Amniotic epithelial cell (primary cell): ENCODE measurements at places on chromosomes 11 and 22.
A peak's percentile ranks its signal among the peaks of the same experiment; 100 is the strongest.

- DNase-seq = peak; percentile 25
Measured at GRCh38 chr11:102241026-102241425, 76.3 kb upstream of the BIRC3 start.

DNA sequence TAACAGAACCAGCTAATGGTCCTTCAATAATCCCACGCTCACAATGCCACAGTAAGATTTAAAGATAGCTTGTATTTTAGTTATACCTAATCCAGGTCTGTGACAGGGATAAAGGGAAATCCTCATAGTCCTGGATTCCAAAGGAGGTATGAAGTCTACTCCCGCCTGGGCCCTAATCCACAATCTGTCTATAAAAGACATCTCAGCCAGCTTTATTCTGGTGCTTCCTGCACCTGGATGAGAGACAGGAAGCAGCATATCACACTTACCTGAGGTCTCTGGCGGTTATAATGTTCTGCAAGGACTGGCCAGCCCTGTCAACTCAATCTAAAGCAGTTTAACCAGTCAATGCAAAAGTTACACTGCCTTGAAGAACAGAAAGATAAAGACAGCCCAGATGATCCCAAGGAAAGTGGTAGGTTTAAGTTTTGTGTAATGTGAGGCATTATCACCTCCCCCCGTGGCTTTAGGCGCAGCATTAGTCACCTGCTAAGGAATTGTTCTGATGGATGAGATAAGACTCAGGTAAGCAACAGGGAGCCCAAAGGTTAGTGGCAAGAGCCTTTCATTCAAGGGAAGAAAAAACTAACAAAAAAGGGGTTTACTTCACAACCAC lies 57.6 kb downstream of the PLEKHA7 start:
- DNase-seq = no peak

DNA sequence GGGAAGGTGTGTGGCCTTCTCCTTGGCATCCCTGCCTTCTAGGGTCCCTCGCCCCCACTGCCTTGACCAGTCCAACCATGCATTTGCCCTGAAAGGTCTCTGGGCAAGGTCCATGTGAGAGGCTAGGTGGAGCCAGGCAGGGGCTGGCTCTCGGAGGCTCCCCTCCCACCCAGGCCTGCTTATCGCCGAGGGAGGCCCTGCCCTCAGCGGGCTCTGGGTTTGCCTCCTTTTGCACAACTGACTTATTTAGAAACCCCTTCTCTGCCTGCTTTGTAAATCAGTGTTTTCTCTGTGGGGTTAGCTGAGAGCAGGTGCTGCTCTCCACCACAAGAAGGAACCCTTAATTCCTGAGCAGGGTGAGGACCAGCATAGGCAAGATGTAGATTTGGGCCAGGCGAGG lies 47.7 kb downstream of the CD82 start:
- DNase-seq = no peak

DNA sequence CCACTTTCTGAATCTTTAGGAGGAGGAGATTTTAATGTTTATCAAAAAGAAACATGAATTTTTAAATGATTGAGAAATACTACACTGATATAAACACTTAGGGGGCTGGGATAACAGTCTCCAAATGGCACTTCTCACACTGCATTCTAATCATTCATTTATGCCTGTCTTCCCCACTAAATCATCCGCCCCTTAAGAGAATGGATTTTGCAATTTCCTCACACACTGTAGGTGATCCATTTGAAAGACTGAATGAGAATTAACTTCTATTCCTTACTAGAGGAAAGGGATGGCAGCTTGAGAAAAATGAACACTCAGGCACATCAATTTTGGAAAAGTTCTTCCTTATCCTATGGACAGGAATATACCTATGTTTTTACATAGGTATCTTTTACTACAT lies 7.6 kb upstream of the POU2AF2 start:
- DNase-seq = no peak

DNA sequence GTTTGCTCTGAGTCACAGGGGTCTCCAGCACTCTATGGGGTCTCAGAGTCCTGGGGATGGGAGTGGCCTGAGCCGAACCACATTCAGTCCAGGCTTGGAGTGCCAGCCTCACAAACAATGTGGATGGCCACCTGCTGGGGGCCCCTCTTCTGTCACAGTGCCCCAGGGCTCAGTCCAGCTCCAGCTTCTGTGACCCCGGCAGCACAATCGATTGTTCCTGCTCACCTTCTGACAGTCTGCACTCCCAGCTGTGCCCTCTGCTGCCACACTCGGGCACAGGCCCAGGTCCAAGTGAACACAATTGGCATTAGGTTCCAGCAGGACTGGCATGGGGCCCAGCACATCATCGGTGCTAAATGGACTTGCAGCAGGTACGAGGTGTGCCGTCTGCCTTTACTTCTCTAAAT lies 84.8 kb downstream of the TP53I11 start:
- DNase-seq = no peak

DNA sequence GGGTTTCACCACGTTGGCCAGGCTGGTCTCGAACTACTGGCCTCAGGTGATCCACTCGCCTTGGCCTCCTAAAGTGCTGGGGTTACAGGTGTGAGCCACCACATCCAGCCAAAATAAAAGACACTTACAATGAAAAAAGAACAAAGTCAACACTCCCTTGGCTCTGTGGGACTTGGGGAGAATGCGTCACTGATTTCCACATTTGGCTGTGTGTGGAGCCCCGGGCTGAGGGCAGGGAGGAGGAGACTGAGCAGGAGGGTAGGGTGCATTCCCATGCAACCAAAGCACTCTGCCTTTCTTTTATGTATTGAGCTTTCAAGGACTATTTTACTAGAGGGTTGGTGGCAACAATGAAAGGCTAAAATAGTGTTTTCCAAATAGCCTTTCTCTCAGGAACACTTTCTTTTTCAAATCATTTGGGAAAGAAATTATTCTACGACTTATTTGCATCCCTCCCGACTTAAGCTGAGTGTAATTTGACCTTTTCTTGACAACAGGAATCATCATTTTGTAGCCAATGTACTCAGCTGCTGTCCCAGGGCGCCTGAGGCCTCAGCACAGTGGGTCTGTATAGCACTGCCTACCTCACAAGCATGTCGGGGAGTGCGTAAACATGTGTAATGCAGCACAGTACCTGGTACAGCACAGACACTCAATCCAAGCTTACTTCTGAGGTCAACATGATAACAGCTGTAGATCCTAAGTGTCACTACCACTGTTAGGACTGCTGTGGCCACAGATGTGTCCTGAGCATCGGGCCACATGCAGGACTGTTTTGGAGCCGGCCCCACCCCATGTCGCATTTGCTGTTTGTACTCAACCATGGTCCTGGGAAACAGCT lies 10.1 kb upstream of the SERPIND1 start:
- DNase-seq = no peak

DNA sequence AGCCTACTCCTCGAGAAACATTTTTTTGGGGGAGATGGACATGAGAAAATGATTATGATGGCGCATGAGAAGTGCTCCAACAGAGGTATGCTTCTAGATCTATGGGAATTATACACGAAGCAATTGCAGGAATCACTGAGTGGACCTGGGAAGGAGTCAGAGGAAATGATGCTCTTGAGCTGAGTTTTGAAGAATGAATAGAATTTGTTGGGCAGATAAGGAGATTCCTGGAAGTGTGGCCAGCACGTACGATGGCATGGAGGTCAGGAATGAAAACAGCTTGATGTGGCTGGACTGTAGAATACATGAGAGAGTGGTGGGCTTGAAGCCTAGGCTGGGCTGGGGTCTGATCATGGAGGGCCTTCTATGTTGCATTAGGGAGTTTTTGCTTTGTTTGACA lies 31.7 kb downstream of the ADAMTS15 start:
- peak; percentile 87 for DNase-seq

DNA sequence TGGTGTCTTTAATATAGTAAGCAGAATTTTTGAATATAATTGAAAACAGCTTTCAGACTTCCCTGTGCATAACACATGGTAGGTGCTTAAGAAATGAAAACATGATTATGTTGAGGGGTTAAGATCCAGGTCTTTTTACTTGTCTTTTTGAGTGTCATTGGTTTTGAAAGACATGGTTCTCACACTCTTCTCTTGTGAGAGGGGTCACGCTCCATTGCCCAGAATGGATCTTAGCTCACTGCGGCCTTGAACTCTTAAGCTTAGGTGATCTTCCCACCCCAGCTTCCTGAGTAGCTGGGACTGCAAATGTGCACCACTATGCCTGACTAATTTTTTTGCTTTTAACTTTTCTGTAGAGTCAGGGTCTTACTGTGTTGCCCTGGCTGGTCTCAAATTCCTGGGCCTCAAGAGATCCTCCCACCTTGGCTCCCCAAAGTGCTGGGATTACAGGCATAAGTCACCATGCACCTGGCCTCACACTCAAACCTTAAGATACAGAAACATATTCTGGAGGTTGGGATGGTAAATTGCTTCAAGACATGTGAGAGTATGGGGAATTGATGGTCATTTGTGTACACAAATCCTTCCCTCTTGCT lies 1.4 kb downstream of the SPCS2 start:
- DNase-seq = no peak

DNA sequence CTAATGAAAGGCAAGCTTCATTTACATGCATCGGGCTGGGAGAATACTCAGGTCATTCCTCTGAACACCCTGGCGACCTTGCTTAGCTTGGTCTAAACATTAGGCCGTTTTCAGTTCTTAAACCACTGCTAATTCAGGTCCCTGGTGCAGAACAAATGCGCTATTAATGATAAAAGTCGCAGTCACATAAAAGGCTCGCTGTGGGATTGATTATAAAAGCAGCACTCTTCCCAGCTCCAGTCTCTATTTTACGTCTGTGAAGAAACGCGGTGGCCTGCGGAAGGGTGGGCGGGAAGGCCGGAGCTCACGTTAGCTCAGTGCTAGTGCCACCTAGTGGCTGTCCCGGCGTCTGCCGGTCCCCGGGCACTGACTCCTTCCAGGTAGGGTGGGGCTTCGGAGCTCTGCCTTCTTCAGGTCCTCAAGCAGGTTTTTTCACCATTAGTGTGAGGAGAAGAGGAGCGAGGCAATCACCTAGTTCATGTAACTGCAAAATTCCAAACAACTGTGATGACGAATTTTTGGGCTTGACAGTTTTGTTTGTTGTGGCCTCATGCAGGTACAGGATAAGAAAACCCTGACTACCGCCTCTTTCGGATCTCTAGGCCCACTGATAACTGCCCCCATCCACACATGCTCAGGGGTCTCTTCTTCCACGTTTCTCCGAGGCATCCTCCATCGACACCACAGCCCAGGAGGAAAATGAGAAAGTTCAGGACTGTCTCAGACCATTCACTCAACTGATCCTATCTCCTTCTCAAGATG lies 66.5 kb upstream of the CLMP start:
- peak; percentile 56 for DNase-seq

DNA sequence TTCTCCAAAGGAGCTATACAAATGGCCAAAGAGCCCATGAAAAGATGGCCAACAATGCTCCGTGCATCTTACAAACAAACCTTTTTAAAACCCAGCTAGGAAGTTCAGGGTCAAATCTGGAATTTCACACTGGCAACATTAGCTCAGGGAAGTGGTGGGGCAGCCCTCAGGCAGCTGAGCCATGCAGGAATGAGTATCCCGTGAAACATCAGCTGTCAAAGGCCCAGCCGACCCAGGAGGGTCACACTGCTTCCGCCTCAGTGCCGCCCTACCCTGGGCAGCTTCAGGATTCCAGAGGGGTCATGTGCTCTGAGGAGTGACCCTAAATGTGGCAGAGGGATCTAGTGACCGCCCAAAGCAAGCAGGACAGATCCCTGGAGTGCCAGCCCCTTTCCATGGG lies 73.4 kb downstream of the LINC01488 start:
- peak; percentile 2 for DNase-seq

GRCh38 chr11:129815596-129816461 lies at the start of gene TMEM45B:
TSS of gene TMEM45B (plus strand) at chr11:129815848. CDS start at chr11:129852483, 36,635 bp downstream.
- no peak for DNase-seq

DNA sequence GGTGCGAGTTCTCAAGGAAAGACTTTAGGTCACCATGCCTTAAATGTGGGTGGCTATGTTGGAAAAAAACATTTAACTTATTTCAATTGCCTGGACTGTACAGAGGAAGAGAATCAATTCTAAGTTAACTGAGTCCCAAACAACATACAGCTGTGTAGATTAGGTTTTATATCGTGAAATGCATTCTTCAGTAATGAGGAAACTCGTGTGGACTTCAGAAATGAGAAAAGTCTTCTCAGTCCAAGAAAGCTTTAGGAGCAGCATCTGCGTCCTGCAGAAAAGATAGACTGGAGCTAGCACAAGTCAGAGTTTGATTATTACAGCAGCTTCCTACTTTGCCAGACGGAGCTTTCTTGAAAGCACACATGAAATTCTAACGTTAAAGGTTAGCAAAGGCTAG lies 673.0 kb downstream of the OPCML start:
- no peak for DNase-seq

- no peak for DNase-seq
Measured at GRCh38 chr22:48923996-48924395, 903.7 kb downstream of the BRD1 start.

- DNase-seq = no peak
Measured at GRCh38 chr22:29610780-29611179, 7.3 kb downstream of the NF2 start.

DNA sequence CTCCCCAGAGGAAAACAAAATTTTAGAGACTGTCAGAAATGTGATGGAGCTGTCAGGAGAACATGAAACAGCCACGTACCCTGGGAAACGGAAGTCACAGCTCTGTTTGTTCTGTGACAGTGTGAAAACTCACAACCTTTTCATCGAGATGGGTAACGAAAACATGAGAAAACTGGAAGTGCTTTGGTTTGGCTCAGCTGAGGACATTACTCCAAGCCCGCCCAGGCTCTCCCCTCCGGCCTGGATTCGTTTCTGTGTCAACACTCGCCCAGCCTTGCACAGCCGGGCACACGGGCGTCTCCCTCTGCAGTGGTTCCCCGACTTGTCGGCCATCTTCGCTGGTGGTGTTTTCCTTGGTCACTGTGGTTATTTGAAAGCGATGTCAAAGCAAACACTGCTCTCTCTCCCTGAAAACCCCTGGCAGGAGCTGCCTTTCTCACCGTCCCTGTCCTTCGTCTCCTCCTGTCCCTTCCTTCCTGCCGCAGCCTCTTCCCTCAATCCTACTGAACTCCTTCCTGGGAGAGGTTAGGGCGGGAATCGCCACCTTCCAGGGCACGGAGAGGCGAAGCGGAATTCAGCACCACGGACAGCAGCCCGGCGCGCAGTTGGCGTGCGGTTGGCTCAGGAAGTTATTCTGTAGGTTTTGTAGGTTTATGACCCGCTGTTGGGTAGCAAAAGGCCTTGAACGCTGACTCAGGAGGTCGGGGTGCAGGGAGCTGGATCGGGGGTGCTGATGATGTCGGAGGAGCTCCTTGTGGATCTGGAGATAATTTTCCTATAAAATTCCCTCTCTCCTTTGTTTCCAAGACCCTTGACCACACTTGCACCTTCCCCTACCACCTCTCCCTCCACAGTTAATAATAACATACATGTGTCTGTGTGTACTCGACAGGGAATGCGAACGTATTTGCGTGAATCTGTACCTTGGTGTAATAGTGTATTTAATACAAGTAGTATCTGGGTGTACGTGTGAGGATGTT lies 13.1 kb upstream of the RPS19BP1 start:
- no peak for DNase-seq

- DNase-seq = peak; percentile 27
Measured at GRCh38 chr11:98568013-98568412, 452.7 kb upstream of the CNTN5 start.

DNA sequence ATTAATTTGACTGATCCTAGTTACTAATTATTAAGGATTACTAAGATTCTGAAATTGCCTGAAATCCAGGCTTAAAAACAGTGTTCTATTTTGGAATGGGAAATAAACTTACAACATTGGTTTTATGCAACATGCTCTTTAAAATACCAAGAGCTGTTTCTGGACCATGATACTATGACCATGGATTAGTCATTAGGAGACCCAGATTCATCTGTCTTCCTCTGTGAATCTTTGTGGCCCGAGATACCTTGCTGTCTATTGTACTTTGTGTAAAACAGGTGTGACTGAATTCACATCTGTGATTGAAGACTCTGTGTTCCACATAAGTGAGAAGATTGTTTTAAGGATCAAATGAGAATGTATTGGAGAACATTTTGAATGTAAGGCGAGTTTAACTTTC lies 98.8 kb downstream of the HSD17B12 start:
- no peak for DNase-seq
